Epithelial cell of proximal tubule (primary cell): ENCODE measurements at places on chromosomes 5 and 9. TPM values are rescaled to one million over a fixed set of nuclear protein-coding genes. Genes with fewer than 3 reads are reported as not detected.

Gene CAMK2A
- not detected in 2 replicates for total RNA-seq

Gene SLC6A18
- total RNA-seq: not detected in 2 replicates

Gene KLF4
- total RNA-seq: 7.4 and 13.1 TPM in 2 replicates

Gene PRDM9
- not detected in 2 replicates for total RNA-seq

Gene GLDC
- 58.2 and 68.8 TPM in 2 replicates for total RNA-seq

Gene CCL27
- total RNA-seq: not detected in 2 replicates

Gene SLC6A19
- total RNA-seq: not detected in 2 replicates

Gene PCDHB5
- total RNA-seq: 0.22 and 0.63 TPM in 2 replicates

Gene GFI1B
- not detected in 2 replicates for total RNA-seq

Gene EDIL3
- 77.3 and 80.1 TPM in 2 replicates for total RNA-seq

Gene C5orf58
- total RNA-seq: not detected in 2 replicates

Gene PRRX2
- 0.17 and 1.7 TPM in 2 replicates for total RNA-seq

Gene GKAP1
- total RNA-seq: 2.0 and 5.0 TPM in 2 replicates

Gene TAF11L10
- not detected in 2 replicates for total RNA-seq

Gene FYB1
- total RNA-seq: not detected in 2 replicates

Gene LCN1
- total RNA-seq: not detected in 2 replicates

Gene GABRA1
- not detected in 2 replicates for total RNA-seq

Gene PHYHD1
- 21.2 and 22.5 TPM in 2 replicates for total RNA-seq

Gene PLPPR1
- total RNA-seq: not detected in 2 replicates

Gene PTGS1
- total RNA-seq: 2.2 and 6.0 TPM in 2 replicates

Gene RNF183
- 3.9 TPM in 1 of 2 replicates, not detected in the other for total RNA-seq

Gene SEMA5A
- total RNA-seq: 1.6 and 4.0 TPM in 2 replicates

Gene ARSB
- 16.5 and 16.7 TPM in 2 replicates for total RNA-seq

Gene SLC25A46
- 32.8 and 49.4 TPM in 2 replicates for total RNA-seq

Gene SHISAL2B
- total RNA-seq: not detected in 2 replicates

Gene CAVIN4
- total RNA-seq: 0.36 and 0.98 TPM in 2 replicates

Gene WDR31
- total RNA-seq: 0.14 and 0.35 TPM in 2 replicates

Gene PAEP
- total RNA-seq: not detected in 2 replicates

Gene ENTPD8
- not detected in 2 replicates for total RNA-seq

Gene ZNF300
- 6.3 and 10.3 TPM in 2 replicates for total RNA-seq

Gene LMAN2
- total RNA-seq: 252 and 266 TPM in 2 replicates

Gene KIF4B
- not detected in 2 replicates for total RNA-seq
